ENCODE measurements at places on chromosomes 16 and 17.
A peak's percentile ranks its signal among the peaks of the same experiment; 100 is the strongest.

DNA sequence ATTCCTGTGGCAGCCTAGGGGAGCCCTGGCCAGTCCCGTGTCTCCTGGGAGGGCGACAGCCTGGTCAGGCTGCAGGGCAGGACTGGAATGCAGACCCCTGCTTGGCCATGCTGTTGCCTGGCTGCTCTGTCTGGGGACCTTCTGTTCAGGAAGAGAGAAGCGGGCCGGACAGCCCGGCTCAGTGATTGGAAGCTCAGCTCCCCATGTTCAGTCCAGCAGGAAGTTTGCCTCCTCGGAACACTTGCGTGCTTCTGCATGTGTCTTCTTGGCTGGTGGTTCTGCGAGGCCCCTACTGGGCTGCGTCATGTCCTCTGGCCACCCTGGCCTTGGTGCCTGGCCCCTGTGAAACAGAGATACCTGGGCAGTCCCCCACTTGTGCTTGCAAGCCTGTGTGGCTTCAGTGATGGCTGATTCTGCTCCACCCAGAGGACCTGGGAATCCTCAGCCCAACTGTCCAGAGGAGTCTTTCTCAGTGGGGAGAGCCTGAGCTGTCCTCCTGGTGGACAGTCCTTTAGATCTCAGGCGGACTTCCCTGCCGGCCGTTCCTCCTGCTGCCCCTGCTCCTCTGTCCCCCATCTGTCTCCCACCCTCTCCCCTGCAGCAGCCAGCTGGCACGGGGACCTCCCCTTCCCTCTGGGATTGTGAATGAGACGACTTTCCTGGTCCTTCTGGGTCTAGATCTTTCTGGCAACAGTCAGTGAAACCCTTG is 279.5 kb downstream of the SEC14L1 start:
- no peak for DNase-seq

DNA sequence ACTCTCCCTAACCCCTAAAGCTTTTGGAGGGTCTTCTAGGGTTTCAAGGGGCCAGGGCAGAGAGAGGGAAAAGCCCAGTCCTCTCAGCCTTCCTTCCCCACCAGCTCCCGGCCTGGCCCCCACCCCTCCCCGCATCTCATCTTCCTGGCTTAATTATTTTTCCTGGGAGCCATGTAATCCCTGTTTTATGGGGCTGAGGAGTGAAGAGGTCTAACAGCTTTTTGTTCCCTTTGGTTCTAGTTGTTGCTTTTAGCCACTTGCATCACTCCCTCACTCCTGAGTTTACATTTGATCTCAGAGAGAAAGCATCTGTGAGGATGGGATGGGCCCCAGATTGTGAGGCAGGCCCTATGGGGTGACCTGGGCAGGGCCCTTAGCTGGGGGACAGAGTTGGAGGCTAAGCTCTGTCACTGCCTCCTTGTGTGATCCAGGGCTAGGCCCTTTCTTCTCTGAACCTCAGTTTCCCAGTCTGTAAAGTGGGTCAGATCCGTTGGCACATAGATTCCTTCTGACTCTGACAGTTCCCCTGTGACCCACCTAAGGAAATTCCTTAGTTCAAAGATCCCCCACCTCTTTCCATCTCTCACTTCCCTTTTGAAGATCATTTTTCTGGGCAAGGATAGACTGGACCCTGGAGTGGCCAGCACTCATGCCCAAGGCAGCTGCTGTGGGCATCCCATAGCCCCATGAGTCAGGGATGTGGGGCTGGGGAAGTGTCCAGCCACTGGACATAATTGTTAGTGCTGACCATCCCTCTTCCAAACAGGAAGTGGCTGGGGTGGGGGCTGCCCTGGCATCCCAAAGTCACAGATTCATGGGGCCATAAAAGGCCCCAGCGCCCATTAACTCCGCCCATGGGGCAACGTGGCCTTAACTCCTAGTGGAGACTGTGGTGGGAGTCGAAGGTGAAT is 20.1 kb downstream of the UNC119 start:
- no peak for DNase-seq

GRCh38 chr17:343875-344752 is 8.5 kb downstream of the RPH3AL start:
- no peak for DNase-seq

DNA sequence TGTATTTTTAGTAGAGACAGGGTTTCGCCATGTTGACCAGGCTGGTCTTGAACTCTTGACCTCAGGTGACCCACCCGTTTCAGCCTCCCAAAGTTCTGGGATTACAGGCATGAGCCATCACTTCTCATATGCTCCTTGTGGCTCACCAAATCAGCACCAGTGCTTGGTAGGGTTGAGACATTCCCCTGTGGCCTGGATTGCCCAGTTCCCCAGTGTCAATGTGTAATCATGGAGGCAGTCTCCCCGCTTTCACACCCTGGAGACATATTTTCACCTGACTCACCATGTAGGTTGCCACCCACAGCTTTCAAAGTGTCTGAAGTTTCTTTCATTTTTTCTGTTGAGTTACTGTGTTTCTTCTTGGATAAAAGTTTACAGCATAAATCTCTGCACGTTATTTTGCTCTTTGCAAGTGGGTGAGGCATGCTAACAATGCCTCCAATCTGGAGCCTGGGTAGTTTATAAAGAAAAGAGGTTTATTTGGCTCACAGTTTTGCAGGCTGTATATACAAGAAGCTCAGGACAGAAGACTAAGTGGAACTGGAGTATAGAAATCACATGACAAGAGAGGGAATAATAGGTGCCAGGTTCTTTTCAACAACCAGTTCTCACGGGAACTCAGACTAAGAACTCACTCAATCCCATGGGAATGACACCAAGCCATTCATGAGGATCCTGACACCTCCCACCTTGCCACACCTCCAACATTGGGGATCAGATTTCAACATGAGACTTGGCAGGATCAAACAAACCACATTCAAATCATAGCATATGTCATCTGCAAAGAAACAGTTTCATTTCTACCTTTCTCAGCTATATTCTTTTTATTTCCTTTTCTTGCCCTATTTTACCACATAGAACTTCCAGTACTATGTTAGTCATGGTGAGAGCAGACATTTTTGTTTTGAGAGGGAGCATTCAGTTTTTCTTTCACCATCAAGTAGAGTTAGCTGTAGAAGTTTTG is 113.2 kb downstream of the PHKB start:
- DNase-seq, result peak; percentile 53

DNA sequence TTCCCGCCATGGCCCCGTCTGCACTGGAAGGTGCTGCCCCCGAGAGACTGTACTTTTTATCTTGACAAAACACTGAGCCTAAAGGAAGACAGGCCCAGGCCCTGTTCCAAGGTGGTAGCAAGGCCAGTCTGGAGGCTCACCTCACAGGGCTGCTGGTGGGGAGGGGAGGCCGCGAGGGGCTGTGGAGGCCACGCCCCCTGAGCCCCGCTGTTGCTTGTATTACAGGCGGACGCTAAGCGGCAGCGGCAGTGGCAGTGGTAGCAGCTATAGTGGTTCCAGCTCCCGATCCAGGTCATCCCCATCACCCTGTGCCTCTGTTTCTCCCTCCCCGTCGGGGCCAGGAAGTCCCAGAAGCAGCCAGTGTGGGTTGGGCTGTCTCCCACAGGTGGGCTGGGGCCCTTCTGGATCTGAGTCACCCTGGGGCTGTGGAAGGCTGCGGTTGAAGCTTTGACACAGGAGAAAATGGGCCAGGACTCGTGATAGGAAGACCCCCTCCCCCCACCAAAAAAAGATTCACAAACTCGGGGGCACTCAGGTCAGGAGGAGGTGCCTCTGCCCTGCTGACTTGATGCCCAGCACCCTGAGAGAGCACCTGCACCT is 13.3 kb upstream of the IL17C start:
- DNase-seq, result peak; percentile 32

DNA sequence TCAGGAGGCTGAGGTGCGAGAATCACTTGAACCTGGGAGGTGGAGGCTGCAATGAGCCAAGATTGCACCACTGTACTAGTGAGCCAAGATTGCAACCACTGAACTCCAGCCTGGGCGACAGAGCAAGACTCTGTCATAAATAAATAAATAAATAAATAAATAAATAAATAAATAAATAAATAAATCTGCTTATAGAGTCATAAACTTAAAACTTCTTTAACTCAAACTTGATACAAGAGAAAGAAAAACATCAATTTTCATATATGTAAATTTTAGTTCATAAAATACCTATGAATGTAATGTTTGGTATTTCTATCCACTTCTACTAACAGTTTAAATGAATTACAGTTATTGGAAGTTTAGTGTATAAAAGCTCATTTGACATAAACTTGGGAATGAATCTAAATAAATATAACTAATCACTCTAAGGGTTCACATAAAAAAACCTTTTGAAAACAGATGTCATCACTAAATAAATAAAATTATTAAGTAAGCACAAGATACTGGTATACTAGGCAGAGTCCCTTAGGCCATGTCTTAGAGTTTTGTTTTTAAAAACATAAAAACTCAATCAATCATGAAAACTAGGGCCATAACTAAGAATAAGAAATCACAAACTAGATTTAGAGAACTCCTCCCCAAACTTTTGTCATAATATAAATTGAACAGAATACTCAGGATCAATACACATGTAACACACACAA is 54.1 kb downstream of the SMURF2 start:
- DNase-seq, result no peak

DNA sequence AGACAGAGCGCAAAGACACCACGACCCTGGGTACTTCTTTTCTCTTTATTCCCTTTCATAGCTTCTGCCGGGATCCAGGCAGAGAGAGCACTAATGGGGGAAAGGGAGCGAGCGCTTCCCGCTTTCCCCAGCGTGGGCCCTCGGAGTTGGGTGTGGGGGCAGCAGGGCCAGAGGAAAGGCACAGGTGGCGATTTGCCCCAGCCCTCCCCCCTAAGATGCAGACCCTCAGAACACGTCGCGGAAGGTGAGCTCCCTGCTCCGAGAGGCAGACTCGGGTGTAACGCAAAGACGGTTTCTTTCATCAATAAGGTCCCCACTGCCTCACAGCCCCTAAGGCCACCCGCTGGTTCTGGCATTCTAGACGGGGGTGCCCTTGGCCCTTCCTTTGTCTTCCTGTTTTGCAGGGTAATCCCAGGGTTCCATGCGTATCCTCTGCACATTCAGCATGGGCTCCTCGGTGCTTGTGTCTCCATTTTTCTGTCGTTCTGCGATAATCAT is 570 bp upstream of the NME3 start:
- DNase-seq, result no peak

Measured in activated naive CD4-positive, alpha-beta T cell treated with Interleukin-2 at 50 U/mL for 16 hours (primary cell).